ENCODE measurements at places on chromosomes 2 and 18. TPM values are rescaled to one million over a fixed set of nuclear protein-coding genes. Genes with fewer than 3 reads are reported as not detected.

DNA sequence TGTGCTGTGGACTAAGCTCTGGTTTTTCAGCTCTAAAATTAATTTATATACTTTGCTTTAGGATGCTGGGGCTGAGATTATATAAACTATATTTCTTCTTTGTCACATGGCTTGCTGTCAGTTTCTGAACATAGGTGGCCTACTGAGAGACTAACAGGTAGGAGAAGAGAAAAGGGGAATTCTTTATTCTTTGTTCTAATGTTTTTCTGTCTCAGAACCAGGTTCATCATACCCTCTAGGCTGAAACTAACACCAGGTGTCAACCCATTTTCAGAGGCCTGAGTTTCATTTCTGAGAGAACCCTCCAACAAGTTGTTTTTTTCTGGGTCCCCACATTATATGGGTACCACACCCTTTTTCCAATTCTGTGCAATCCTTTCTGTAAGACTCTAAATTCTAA, 843.6 kb downstream of the TRIB2 start:
- DNase-seq = no peak

DNA sequence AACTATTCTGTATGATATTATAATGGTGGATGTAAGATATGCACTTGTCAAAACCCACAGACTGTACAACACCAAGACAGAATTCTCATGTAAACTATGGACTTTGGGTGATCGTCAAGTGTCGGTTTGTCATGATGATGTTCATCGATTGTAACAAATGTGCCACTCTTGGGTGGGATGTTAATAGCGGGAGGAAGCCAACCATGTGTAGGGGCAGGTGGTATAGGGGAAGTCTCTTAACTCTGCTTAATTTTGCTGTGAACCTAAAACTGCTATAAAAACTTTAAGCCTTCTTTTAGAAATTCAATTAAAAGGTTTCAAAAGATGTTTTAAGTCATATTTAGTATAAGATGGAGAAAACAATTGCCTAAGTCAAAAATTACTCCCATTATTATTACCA, 139.0 kb downstream of the ANKRD44 start:
- no peak for DNase-seq

Gene IL36RN
- total RNA-seq = not detected

DNA sequence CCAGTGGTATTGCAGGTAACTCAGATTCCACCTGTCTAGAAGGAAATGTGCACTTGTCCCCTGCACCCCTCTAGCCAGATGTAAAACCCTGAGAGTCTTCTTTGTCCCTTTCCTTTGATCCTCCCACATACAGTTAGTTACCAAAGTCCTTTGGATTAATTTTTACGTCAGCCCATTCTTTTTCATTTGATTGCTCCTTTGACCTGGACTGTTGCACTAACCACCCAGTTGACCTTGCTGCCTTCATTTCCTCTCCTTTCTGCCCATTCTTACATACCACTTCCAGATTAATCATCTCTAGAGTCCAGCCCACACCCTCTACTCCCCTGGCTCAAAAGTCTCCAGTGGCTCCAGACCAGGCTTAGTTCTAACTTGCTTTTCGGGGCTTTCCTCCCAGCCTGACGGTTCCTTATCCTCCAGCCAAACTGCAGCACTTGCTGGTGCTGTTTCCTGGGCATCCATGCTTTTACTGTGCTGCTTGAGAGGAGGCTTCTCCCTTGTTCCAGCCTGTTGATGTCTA, 99.3 kb downstream of the SPTBN1 start:
- no peak for DNase-seq

Gene CHST9
- total RNA-seq = not detected

DNA sequence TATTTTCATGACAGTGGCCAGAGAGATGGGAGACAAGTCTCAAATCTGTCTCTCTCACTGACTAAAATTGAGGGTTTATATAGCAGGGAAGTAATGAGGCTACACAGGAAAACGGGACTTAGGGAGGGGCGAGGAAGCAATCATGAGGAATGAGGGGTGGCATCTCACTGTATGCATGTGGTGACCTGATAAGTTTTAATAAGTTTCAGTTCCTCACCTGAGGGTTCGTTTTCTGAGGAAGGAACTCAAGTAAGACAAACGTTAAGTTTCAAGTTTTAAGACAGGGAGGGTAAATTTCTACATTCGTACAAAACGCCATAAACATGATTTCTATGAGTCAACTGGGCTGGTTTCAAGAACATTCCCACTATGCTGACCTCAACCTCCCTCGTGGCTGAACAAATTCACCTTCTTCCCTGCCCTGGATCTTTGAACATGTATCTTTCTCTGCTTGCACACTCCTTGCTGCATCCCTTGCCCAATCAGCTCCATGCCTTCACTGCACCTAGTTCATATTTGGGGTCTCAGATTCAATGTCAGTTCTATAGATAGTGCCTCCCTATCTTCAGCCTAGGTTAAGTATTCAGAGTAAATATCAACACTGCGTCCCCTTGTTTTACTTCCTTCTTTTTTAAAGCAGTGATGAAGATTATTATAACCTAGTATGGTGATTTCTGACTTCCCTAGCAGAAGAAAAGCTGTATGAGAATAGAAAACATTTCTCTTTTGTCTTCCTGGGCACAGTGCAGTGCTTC, 53.3 kb upstream of the CNTNAP5 start:
- DNase-seq = no peak

Gene KCNK3
- 0.26 TPM for total RNA-seq

DNA sequence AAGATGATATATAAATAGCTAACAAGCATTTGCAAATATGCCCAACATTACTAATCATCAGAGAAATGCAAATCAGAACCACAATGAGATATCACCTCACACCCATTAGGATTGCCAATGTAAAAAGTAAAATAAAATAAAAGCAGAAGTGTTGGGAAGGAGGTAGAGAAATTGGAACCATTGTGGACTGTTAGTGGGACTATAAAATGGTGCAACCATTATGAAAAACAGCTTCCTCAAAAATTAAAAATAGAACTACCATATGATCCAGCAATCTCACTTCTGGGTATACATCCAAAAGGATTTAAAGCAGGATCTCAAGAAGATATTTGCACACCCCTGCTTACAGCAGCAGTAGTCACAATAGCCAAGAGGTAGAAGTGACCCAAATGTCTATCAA, 99.8 kb upstream of the DAPL1 start:
- DNase-seq = no peak

GRCh38 chr18:57446322-57446721, 11.1 kb downstream of the ONECUT2 start:
- no peak for DNase-seq

- DNase-seq = no peak
These were observed 80.7 kb upstream of the DNER start for GRCh38 chr2:229795058-229795457.

Gene CAPN14
- 0.15 TPM for total RNA-seq

DNA sequence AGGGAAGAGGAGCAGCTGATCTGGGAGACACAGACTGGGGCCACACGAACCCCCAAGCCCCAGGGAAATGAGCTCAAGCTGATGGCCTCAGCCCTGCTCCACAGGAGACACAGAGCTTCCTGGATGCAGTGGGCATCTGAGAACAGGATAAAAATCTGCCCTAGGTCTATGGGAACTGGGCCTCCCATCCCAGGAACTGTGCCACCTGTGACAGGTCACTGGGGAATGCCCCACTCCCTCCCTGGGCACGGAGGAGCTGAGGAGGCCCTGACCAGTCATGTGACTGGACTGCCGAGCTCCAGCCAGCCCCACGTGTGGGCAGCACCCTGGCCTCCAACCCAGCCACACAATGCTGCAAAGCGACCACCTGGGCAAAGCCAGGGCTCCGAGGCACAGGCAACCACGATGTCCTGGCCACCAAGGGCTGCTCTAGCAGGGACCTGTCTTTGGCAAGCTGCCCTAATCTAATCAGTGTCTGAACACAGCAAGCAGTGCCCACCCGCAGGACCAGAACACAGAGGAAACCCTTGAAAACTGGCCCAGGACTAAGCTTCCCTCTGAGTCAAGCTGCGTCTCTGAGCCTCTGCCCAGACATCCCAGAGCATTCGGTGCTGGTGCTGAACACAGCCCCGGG, 57.8 kb upstream of the ID2 start:
- no peak for DNase-seq

- no peak for DNase-seq
These were observed 237.6 kb upstream of the STON1 start for GRCh38 chr2:48292393-48292792.

Gene CTAGE1
- not detected for total RNA-seq

DNA sequence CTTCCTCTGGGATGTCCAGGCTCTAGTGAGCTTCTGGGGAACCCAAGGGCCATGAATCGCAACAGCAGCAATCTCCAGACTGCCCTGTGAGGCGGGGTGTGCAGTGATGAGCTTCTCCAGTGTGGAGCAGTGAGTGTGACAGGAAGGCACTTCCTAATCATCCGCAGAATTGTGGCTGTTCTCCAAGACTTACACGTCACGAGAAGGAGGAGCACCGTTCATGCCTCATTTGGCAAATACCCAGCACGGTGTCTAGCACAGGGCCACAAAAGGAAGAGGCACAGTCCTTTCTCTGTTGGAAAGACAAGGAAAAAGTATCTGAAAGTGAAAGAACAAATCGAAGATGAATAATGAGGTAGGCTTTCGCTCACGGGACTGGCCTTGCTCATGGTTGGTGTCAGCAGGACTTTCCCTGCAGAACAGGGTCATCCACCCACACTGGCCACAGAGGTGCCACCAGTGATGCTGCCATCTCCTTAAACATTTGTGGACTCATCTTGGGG, 125.1 kb upstream of the HAAO start:
- no peak for DNase-seq

DNA sequence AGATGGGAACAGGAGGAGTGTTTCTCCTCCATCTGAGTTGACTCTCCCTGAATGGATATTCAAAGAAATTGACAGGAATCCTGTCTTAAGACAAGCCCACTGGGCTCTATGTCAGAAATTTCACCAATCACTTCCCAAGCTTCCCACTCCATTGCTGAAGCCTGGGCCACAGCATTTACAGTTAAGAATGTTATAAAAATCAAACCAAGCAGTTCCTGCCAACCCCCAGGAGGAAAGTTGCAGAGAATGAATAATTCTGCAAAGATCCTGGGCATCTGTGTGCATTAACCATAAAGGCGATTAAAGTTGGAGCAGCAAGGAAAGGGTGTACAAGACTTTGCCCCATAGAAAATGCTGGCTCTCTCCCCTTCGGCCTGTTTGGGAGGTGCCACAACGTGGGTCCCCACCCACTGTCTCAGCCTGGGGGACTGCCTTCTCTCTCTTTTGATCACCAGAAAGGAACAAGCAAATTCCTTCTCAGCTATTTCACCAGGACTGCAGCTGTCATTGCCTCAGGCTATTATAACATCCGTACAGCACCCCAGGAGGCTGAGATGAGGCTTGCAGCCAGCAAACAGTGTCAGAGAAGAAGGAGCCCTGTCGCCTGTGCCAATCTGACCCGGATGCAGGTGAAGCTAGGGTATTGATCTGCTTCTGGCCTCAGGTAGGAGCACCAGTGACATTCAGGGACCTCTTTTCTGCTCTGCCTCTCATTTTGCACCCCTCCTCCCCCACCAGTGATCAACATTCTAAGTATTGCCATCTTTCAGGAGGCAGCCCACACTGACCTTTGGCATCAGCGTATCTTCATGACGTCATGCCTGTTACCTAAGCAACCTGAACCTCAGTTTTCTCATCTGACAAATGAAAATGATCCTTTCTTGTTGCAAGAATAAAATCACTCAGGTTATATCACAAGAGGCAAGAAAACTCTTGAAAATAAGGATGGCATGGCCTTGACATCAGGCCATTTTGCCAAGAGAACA, 219.0 kb downstream of the SH3BP4 start:
- no peak for DNase-seq

Gene VIT
- total RNA-seq = 0.14 TPM

Gene TMEM169
- 3.1 TPM for total RNA-seq

GRCh38 chr2:171150694-171151285, 9.9 kb downstream of the TLK1 start:
- DNase-seq = no peak

Data from T-cell (primary cell).